ENCODE measurements at places on chromosomes 7 and 10.

DNA sequence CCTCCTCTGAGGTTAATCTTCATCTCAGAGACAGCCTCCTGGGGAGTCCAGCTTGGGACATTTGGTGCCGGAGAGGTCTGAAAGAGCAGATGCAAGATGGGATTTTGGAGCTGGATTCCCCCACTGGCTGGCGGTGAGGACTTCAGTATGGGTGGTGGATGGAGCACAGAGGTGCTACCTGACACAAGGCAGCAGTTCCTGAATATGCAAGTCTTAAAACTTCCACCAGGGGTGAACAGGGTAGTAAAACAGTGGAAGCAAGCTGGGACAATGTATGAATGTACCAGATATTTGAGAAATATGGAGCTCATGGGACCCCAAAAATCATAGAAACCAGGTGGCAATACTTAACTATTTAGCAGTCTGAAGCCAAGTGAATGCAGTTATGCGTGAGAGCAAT is 4.8 kb upstream of the TAF3 start:
- DNase-seq = no peak

DNA sequence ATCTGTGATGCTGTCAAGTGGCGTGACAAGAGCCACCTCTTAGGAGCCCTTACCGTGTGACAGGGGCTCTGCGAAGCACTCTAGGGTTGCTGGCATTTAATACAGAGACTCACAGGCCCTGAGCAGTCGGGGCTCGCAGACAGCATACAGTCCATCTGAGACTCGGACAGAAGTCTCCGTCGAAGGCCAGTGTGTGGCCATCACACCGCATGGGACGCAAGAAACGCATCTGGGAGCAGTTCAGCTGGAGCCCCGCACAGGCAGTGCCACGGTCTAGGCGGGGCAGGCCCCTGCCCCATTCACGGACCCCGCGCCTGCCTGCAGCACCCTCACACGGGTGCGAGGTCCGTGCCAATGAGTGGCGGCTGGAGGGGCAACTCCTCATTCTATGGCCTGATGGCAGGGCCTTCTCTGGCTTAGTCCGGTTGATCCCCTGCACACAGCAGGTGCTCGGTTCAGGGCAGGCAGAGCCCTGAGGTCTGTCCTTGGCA is 33.6 kb downstream of the IQCE start:
- DNase-seq = no peak

- DNase-seq = no peak
These were observed 22.2 kb upstream of the ITGB1 start for GRCh38 chr10:32980242-32980557.

GRCh38 chr10:103078676-103079075 is 114.4 kb downstream of the NT5C2 start:
- DNase-seq = no peak

DNA sequence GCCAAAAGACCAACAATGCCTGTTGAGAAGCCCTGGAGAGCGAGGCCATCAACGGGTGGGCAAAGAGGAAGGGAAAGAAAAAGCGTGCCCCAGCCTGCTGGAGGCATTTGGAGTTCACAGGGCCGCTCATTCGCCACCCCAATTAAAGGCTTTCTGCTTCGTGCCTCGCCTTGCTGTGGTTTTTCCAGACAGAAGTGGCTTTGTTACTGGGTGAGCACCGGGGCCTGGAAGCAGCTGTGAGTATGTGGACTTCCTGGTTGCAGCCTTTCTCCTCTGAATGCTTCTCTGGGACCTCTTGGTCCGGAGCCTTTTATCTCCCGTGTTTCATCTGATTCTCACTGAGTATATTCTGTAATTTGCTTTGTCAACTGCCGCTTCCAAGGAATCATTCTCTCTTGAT is 118.1 kb upstream of the EGR2 start:
- DNase-seq = no peak

GRCh38 chr7:19215412-19215811 is 70.2 kb upstream of the FERD3L start:
- DNase-seq = no peak

- no peak for DNase-seq
These were observed 61.9 kb downstream of the AP3M1 start for GRCh38 chr10:74088722-74089121.

DNA sequence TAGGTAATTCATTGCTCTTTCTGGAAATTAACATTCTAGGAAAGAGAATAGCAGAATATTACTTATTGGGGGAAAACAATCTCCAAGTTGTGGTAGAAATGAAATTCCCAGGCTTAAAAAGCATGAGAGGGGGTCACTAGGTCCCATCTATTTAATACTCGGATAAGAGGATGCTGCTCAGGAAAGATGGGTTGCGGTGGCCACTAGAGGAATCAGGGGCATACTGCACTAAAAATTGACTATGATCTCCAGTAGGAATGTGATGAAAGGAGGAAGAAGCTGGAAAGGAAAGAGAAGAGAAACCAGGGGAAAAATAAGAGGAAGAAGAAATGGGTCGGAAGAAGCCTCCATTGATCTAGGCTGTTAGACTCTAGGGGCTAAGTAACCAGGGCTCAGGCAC is 192.8 kb downstream of the GPAM start:
- DNase-seq = no peak

- DNase-seq = no peak
These were observed 16.7 kb downstream of the UNC5B start for GRCh38 chr10:71228875-71229675.

DNA sequence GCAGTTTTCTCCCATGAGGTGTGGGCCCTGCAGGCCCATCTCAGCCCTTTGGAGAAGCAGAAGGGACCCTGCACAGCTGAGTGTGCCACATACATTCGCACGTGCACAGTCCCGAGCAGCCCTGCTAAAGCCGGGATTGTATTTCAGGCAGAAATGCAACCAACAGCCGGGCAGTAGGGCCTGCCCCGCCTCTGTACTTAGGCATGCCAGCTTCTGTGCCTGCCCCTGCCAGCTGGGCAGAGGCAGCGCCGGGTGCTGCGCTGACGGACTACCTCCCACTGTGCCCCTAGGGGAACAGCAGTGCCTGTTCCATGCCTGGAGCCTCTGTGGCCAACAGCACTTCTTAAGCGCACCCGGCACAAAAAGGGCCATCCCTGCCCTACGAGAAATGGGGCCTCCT is 170.3 kb downstream of the NEURL1 start:
- DNase-seq = no peak

- no peak for DNase-seq
These were observed 44.8 kb upstream of the ANKRD1 start for GRCh38 chr10:90965720-90966119.

DNA sequence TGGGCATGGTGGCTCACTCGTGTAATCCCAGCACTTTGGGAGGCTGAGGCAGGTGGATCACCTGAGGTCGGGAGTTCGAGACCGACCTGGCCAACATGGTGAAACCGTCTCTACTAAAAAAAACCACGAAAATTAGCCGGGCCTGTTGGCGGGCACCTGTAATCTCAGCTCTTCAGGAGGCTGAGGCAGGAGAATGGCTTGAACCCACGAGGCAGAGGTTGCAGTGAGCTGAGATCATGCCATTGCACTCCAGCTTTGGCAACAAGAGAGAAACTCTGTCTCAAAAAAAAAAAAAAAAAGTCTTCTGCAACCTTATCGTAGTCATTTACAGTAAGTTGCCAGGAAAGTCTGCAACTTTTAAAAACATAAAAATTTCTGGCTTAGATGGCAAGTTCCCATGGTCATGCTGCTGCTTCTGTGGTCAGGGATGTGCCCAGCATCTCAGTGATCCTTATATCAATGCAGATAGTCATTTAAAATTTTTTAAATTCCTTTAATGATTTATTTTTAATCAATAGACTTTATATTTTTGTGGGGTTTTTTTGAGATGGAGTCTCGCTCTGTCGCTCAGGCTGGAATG is 15.6 kb downstream of the SUFU start:
- DNase-seq = no peak

- no peak for DNase-seq
These were observed 7.2 kb upstream of the GRID1 start for GRCh38 chr10:86373828-86374227.

- no peak for DNase-seq
These were observed at the start of gene CTBP2 for GRCh38 chr10:125159932-125160855. CTBP2 (minus strand) TSS chr10:125160563.

DNA sequence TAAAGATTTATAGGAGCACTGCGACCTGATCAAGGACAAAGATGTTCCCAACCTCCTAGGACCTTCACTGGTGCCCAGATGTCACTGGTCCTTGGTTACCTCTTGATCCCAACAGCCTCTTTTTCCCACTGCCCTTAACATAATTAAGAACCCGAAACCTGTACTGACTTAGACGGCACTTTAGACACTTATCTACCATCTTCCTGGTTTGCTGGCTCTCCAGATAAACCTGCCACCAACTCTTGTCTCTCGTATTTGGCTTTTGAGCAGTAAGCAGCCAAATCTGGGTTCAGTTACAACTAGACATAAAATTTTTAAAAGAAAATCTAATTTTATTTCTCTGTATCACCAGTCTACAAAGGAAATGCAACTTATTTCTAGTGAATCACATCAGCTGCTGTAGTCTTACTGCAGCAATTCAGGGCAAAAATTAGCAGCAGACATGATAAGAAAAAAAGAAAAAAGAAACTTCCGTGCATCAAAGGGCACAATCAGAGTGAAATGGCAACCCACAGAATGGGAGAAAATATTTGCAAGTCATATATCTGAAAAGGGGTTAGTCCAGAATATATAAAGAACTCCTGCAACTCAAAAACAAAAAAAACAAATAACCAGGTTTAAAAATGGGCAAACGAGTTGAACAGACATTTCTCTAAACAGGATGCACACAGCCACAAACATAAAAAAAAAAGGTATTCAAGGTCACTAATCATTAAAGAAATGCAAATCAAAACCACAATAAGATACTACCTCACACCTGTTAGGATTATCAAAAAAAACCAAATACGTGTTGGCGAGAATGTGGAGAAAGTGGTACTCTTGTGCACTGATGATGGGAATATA is 9.4 kb downstream of the ASB13 start:
- DNase-seq = no peak

GRCh38 chr10:97475936-97476594 is 22.2 kb downstream of the MMS19 start:
- no peak for DNase-seq

DNA sequence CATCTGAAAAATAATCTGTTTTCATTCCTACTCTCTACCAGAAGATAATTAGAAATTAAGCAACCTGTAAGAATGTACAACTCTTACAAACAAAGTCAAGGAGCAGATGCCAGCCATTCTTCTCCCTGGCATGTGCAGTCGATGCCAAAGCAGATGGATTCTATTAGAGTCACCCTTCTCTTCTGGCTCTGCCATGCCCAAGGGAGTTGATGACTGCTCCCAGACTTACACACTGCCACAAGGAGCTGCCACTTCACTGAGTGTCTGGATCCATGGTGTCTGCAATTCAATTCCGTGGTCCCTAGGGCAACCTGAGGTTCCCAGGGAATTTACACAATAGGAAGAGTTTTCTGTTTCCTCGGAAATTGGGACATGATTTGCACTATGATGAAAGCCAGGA is 89.1 kb upstream of the IFRD1 start:
- DNase-seq = no peak

- no peak for DNase-seq
These were observed 188.0 kb downstream of the PDE1C start for GRCh38 chr7:31882187-31882586.

GRCh38 chr10:65952086-65952485 is 973.8 kb upstream of the LRRTM3 start:
- DNase-seq = no peak

- DNase-seq = no peak
These were observed 1.3 kb downstream of the PPIF start for GRCh38 chr10:79348640-79348988.

DNA sequence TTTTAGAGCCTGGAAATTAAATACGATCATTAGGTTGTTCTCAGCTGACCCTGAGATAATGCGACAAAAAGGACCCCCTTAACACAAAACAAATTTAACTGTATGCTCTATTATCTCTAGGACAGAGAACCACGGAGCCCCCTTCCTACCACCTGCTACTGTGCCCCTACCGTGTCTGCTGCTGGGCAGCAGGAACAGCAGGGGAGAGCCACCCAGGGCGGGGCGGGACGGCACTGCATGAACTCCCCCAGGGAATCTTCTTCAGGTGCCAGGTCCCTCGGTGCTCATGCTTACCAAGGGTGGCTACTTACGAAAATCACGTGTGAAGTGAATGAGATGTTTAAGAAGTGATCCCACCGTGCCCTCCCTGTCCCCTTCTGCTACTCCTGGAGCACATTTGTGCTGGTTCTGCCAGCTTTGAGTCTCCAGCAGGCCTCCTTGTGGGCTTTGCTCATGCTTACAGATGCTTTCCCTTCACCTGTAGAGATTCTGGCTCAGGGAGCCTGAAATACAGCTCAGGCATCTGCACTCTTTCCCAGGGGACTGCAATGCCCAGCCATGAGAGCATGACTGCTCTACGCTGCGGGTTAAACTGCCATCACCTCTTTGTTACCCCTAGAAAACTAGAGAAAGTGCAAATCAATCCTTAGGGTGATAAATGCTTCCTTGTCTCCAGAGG is 59.9 kb downstream of the MRPL32 start:
- no peak for DNase-seq

- no peak for DNase-seq
These were observed 33.0 kb upstream of the VKORC1L1 start for GRCh38 chr7:65839846-65840245.

- no peak for DNase-seq
These were observed 65.9 kb downstream of the RBM20 start for GRCh38 chr10:110709964-110710587.

GRCh38 chr10:119526621-119527592 is 15.6 kb downstream of the RGS10 start:
- no peak for DNase-seq

DNA sequence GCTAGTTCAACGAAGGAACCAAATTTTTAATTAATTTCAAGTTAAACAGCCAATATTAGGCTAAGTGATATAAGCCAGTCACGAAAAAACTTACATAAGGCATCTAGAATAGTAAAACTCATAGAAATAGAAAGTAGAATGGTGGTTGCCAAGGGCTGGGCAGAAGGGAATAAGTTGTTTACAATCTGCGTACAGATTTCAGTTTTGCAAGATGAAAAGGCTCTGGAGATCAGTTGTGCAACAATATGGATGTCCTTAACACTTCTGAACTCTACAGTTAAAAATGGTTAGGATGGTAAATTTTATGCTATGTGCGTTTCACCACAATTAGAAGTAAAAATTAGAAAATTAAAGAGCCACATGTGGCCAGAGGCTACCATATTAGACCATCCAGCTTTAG is 13.3 kb downstream of the SCRN1 start:
- DNase-seq = no peak

- DNase-seq = no peak
These were observed 95.7 kb upstream of the ARMC3 start for GRCh38 chr10:22832066-22832602.

GRCh38 chr10:53140506-53140905 is 367.9 kb upstream of the MBL2 start:
- no peak for DNase-seq
